ENCODE measurements at places on chromosomes 1 and 21.

DNA sequence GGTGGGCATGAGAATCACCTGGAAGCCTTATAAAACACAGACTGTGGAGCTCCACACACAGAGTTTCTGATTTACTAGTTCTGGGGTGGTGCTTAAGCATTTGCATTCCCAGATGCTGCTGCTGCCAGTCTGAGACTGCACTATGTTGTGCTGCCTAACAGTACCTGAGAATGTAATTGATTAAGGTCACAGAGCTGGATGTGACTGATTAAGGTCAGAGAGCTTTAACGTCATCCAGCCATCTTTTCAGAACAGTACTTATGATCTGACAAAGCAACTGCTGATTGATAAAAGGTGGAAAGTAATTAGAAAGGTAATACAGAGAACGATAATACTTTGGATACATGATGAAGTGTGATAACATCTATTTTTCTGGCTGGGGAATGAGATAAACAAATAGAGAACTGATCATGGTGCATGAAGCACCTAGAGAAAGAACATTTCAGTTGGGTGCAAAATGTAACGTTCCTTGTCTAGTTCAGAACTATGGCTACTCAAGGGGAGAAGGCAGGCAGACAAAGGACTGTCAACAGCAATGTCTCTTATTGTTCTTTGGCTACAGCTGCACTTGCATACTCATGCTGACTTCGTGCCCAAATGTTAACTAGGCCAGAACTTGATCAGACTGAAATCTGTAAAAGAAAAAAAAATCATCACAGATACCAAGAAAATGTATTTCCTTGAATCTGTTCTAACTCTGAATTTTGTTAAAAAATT lies 3.7 kb upstream of the UCK2 start:
- no peak for DNase-seq

DNA sequence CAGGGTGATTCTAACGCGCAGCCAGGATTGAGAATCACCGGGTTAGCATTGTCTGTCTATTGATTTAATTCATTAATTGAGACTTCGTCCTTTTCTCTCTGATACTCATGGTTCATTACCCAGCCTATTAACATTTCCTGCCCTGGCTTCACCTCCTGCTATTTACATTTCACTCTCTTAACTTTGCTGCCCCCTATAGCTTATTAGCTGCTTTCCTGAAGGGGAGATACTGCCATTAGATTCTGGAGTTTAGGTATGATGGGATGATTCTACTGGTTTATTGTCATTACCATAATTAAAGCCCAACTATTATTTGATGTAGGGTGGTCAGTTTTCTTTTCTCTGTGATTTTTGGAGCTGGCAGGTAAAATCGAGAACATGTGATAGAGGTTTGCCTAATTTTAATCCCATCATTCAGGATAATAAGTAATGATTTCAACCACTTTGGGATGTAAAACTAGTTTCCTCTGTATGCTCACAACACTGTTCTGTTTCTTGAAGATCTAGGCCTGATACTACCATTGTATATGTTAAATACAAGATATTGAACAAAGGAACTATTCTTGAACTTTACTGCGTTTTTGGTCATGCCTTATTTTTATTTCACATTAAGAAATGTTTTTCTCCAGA lies 6.4 kb downstream of the PPP2R5A start:
- no peak for DNase-seq

DNA sequence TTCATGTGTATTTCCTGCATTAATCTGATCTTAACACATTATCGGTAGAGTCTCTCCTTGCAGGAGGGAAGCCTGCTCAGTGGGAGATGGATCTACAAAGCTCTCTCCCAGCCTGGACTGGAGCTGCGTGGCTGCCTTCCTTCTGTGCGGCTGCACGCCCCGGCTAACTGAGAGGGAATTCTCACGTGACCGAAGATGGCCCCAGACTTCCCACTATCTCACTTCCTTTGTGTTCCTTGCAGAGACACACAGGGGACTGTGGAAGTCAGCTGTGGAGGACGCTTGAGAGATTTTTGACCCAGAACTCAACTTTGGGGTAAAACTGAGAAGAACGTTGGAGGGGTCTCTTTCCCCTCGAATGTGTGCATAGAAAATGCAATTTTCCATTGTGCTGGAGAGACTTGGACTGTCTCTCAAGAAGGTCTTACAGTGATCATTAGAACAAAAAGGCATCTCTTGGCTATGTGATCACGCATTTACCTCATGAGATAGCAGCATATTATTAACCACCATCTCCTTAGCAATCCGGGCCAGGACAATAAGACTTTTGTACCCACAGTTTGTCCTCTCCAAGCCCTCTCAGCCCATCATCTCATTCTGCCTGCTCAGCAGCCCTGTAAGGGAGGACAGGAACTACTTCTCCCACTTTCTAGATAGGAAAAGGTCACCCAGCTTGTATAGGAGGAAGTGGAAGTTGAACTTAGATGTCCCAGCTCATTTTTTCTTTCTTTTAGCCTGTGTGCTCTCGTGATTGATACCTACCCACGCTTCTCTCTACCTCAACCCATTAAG lies 49.3 kb upstream of the TARBP1 start:
- DNase-seq = peak; percentile 63

- DNase-seq = no peak
Observed at GRCh38 chr1:230334447-230334837, 91.7 kb downstream of the PGBD5 start.

DNA sequence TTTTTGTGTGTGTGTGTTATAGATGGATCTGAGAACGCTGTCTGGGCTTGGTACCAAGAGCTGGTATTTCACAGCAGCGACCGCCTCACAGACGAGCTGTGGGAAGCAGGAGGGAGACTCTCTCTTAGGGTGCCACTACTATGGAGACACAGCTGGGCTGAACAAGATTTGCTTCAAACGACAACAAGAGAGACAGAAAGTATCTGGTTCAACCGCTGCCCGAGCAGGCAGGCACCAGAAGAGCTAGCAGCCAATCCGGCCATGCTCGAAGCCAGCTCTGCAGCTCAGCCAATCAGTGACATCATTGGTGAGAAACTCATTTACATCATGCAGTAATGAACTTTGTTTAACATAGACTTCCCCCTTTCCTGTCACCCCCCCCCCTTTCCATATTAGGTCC lies 341.3 kb downstream of the USP25 start:
- no peak for DNase-seq

DNA sequence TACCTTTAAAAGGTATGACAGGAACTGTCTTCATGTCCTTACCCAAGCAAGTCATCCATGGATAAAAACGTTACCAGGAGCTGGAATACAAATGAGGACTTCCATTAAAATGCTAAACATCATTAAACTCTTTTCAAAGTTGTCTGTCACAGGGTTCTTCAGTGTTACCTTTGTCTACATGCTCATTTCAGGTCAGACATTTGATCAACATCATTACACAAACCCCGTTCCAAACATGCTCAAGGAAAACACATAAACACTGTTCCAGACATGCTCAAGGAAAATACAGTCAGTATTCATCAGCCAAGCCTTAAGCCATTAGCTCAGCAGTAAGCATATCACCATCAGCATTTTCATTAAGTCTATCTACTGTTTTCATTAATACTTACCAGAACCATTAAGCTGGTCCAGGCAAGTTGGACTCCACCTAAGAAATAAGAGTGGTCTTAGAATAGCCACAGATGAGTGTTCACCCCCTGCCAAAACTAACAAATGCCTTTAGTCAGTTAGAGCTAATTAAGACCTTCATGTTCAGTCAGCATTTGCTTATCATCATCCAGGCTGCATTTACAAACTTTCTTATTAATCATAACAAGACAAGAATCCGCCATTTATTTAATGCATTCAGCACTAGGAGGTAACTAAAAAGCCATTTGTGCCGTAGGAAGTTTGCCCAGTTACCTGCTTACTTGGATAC lies 2.2 kb downstream of the GAS5 start:
- no peak for DNase-seq

DNA sequence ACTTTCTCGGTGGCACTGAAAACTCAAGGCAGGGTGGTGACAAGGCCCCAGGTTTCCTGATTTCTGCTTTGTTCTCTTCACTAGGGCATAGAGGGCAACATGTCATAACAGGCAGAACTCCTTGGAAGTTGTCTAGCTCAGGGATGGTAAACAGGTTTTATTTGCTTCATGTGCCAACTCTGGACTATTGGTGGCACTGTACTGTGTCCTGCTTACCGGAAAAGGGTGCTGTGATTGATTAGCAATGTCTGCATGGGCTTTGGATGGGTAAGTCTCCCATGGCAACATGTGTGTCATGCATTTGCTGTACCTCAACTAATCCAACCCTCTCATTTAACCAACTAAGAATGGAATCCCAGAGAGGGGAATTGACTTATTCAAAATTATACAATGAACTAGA lies 70.7 kb upstream of the USP24 start:
- DNase-seq = no peak

DNA sequence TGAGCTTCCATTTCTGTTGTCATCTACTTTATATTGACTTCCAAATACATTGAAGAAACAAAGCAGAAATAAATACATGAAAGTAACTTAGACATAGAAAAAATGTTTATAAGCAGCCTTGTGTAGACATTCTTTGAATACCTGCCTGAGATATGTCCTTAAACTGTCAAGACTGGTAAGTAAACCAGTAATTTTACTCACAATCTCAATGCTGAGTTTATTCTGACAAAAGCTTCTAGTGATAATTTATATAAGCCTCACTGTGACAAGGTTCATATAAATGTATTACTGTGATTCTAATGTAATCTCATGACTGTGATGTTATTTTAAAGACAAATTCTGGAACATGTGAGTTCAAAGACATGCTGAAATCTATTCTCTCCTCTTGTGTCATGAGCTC lies 516.7 kb upstream of the B3GALT2 start:
- DNase-seq = no peak

DNA sequence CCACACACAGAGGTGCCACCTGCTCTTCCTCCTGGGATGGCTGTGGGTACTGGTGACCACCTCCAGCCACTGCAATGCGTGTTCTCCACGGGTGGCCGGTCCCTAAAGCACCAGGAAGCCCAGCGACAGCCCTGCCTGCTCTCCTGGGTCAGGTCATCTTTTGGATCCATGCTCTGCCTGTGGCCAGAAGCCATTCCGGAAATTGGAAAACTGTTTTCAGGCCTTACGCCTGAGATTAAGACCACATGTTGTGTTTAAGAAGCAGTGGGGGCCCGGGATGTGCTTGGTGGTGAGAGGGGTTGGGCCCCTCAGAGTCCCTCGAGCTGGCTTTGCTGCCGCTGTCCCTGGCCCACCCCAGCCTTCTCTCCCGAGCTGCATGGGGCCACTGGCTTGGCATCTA lies 150.8 kb downstream of the PEX14 start:
- peak; percentile 8 for DNase-seq

DNA sequence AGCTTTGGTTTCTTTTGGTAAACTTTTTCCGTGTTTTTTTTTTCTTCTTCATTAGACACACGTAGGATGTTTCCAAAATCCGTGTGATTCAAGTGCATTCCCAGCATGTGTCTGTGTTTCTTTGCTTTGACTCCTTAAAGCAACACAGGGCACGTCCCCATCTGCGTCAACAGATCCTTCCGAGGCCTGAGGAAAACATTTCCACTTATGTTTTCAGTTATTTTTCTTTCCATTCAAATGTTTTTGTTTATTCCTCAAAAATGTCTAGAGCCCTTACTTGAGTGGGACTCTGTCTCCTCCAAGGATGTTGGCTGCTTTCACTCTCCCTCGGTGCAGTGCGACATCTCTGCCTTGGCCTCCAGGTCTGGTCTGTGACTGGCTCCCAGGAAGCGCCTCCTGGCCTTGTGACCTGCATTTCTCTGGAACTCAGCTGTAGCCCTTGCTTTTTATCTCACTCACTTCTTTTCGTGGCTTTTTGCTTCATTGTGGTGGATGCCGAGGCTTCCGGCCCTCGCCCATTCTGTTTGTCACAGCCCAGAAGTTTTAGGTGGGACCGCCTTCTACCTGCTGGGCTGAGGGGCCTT lies 31.3 kb upstream of the SLC19A1 start:
- DNase-seq = no peak

DNA sequence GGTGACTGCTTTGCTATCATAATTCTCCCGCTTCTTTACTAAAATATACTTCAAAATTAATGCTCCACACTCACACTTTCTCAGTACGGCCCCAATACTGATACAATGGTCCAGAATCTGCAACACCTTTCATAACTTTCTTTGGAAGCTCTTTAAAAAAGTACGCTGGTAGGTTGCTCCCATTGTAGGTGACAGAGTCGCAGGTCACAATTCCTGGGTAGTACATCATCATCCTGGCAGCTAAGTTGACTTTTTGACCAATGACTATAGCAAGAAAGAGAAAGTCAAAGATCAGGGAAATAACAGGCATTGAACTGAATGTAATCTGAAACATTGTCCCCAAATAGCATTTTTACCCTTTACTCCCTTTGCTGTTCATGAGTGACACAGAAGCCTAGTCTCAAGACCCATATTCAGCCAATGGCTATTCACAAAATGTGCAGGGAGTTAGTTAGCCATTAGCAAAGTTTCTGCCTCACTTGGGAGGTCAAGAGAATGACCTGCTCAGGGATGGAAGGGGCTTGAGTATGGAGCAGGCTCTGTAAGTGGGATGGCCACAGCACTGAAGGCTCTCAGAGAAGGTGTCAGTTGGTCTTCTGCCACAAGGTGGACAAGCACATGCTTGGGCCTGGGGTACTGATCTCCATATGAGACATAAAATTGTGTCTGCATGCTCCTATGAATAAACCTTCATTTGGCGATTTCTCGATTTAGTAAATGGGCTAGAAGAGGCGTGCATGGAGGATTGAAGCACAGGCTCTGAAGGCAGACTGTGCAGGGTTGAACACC lies 35.4 kb downstream of the ADCY10 start:
- no peak for DNase-seq

DNA sequence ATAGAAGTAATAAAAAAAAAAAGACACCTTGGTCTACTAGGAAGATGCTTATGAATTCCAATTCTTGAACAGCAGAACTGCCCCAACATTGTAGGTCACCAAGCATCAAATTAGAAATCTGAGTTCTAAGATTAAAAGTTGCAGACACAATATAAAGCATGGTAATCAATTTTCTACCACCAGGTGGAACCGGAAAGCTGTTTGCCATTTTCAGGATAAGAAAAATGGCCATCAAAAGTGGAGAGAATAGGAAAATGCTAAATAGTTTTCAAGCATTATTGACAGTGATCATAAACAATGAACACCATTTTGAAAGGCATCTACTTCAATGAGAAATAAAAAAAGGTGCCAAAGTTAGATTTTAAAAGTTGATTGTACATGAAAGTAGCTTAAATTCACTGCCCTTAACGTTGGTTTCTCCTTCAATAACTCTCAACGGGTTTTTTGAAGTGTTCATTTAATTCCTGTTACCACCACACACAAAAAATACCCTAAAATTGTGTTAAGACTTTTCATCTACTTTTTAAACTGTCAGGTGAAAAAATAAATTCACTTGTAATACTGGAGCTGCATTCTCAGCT lies 252.9 kb downstream of the KCNT2 start:
- no peak for DNase-seq

DNA sequence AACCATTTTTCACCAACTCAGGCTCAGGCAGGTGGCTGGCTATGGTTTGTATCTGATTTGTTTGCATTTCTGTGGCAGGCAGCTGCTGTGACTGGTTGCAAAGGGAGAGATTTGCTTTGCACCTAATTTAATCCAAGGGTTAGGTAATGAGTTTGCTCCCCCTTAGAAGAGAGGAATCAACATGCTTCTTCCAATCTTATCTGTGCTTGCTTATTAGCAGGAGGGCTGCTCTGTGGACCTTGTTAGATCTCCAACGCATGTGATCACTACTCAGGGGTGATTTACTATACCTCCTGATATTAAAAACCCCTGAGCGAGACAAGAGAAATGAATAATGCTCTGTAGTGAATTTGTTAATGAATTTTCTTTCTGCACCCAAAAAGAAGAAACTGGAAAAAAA lies 20.5 kb downstream of the OLFML3 start:
- no peak for DNase-seq
